ENCODE measurements at places on chromosomes 11 and 22.

DNA sequence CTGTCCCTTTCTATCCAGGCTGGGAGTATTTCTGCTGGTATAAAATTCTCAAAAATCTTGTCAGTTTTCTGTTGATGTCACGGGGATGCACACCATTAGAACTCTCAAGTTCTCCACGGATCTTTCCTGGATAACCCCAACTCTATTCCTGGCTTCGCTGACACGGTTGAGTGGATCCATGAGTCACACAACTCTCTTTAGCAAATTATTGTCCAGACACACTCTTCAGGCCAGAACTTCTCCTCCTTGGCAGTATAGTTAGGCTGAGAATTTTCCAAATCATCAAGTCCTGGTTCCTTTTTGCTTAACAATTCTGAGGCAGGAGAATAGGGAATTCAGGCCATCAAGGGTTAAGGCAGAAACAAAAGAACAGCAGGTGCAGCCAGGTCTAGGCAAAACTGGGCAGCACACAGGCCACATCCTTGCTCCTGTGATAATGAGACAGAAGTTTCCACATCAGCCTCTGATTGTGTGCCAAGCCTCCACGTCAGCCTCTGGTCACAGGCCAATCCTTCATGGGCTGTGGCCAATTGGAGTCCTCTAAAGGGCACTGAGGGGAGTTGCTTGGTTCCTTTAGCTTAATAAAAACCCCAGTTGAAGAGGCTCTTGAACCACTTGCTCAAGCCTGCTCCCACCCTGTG is 5.7 kb upstream of the ACAT1 start:
- DNase-seq: peak; percentile 32

DNA sequence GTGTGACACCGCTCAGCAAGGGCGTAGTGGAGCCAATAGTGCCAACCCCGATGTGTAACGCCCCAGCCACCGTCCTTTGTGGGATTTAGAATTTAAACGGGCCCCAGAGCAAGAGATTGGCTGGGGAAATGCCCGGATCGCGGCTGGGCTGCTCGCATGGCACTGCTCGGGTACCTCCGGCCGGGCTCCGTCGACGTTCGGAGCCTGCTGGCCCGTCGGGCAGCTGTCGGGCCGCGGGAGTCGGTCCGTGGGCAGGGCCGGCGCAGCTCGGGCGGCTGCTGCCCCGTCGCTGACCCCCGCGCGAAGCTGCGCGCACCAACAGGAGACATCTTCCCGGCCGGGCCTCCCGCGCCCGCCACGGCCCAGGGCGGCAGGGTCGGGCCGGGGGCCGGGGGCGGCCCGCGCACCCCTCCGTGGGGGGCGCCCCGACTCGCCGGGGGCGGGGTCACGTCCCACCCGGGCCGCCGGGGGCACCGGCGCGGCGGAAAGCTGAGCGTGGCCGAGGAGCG is 1.3 kb upstream of the KDM2A start:
- no peak for DNase-seq

GRCh38 chr11:64035576-64035975 is at the start of gene FLRT1:
FLRT1 (plus strand) TSS chr11:64035931; CDS start chr11:64116268, 80,337 bp downstream.
- no peak for DNase-seq

GRCh38 chr11:128956401-128957201 is 13.9 kb upstream of the TP53AIP1 start:
- DNase-seq: peak; percentile 21

GRCh38 chr11:23976841-23977271 is 520.0 kb upstream of the LUZP2 start:
- no peak for DNase-seq

All from brain pericyte (primary cell).